Naive thymus-derived CD4-positive, alpha-beta T cell (primary cell): ENCODE measurements at places on chromosomes 2 and 18. TPM values are rescaled to one million over a fixed set of nuclear protein-coding genes. Genes with fewer than 3 reads are reported as not detected.

The LRRC30 gene
- polyA plus RNA-seq: not detected

The GALNT3 gene
- polyA plus RNA-seq: not detected

The DTNA gene
- not detected for polyA plus RNA-seq

The SP140 gene
- 11.3 TPM for polyA plus RNA-seq

The SH3RF3 gene
- 3.5 TPM for polyA plus RNA-seq

DNA sequence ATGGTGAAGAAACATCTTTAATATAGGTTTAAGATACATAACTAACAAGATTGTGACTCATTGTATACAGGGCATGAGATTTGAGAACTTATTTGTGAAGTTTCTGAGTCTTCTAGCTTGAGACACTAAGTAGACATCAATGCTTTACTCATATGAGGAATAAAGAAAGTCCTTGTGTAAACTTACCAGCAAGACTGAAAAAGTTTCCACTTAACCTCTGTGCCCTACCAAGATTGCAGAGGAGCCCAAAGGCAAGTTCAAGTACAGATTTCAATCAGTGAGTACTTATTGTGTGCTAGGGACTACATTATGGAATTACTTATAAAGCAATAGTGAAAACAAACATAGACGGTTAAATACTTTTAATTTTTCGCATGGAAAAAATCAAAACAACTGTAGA lies 1041.2 kb upstream of the CELF4 start:
- no peak for DNase-seq

- DNase-seq: no peak
These were observed 4.0 kb downstream of the APLF start for GRCh38 chr2:68471385-68471784.

DNA sequence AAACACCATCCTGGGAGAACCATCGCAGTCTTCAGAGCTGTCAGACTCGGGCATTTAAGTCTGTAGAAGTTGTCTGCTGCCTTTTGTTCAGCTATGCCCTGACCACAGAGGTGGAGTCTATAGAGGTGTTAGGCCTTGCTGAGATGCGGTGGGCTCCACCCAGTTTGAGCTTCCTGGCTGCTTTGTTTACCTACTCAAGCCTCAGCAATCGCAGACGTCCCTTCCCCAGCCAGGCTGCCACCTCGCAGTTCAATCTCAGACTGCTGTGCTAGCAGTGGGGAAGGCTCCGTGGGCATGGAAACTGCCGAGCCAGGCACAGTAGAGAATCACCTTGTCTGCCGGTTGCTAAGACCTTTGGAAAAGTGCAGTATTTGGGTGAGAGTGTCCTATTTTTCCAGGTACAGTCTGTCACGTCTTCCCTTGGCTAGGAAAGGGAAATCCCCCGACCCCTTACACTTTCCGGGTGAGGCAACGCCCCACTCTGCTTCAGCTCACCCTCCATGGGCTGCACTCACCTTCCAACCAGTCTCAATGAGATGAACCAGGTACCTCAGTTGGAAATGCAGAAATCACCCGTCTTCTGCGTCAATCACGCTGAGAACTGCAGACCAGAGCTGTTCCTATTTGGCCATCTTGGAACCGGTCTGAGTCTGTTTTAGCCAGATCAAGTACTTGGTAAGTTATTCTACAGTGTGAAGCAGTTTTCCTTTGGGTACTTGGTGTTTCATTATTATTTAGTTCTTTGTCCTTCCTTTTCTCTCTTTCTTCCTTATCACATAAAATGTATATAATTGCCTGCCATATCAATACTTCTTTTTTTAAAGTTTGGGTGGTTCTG lies 71.5 kb downstream of the CDC42EP3 start:
- DNase-seq: peak; percentile 20

DNA sequence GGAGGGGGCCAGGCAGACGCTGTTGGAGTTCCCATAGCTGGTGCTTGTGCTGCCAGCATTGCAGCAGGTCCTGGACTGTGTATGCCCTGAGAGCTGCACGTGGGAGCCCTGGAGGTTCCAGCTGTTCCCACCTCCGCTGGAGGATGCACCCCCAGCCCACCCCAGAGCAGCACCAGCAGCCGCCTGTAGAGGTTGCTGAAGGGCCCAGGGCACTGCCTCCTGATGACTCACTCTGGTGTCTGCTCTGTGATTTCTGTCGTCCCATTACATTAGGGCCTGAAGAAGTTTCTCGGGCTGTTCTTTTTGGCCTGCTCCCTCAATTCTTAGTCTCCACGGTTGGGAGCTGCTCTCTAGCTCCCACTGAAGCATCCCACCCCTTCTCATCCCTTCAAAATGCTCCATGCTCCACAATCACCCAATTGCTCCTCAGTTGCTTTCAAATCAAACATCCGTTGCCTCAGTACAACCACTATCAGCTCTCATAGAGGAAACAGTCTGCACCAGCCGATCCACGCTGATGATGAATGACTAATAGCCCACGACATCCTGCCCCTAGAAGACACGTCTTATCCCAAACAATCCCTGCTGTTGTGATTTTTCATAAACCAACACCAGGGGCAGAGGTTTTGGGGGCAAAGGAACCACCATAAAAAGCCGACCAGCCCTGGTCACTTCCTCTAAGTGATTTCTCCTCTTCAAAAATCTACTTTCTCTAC lies 65.2 kb upstream of the RNF152 start:
- DNase-seq: no peak

DNA sequence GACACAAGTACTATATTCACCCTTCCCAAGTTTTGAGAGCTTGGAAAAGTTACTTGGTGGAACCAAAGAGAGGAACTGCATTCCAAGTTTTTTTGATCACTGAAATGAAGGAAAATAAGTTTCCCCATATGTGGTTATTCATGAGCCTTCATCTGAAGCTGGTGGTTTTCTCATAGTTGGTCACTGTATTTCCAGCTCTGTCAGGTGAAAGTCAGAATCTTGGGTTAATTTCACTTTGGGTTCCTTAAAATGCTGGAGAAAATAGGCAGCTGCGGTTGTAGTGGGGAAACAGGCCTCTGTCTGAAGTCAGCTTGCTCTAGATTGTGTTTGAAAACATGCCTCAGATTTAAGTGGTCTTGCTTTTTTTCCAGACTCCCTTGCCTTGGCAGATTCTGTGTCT lies 200.5 kb downstream of the HRH4 start:
- DNase-seq: no peak

DNA sequence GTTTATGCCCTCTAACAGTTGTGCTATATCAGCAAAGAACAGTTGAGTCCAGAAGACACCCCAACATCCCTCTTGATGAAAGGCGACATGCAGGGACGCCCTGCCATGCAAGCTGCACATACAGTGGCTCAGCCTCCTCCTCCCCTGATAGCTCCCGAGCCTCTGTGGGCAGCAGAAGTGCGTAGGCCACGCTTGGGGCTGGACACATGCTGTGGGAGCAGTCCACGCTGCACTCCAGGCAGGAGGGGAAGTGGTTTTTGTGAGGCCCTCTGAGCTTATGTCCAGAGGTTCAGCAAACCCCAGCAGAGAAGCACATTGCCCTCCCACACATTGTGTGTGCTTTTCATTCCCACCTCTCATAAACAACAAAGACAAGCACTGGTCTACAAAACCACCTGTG lies 162.1 kb downstream of the SEPTIN10 start:
- no peak for DNase-seq

GRCh38 chr2:182426082-182426917 lies 536 bp downstream of the PDE1A start:
- no peak for DNase-seq

DNA sequence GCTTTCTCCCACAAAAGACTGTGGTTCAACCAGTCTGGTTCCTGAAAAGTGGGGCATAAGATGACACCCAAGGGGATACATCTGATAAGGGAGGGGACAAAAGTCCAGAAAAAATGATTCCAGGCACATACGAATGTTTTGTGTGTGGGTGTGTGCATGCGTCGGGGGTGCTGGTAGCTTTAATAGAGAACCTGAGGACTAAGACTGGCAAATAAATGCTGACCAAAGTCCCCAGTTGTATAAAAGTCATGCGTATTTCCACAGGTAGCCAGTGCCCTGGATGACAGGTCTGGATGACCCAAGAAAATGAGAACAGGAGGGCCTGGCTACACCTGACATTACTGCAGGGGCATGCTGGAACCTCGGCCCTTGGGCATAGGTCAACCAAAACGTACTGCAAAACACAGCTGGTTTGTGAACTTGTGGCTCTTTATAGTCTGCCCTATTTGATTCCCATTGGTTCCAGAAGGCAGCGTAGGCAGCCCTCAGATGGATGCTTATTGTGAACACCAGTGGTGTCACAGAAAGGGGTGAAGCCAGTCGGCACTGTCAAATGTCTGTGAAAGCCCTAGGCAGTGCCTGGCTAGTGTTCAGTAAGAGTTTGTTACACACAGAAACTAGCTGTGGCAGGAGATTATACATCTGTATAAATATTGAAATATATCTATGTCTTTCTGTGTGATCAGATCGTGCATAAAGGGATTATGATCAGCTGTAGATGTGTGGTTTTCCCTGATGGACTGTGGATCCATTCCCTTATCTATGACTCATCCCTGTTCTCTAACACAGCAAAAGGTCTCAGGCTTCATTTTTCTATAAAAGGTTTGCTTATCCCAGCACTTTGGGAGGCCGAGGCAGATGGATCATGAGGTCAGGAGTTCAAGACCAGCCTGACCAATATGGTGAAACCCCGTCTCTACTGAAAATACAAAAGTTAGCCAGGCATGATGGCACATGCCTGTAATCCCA lies 58.3 kb downstream of the INSIG2 start:
- DNase-seq: no peak
